Suppressor macrophage (primary cell): ENCODE measurements at places on chromosomes 6 and 20.

- DNase-seq = no peak
These were observed 659.0 kb upstream of the HS3ST5 start for GRCh38 chr6:115001731-115002350.

DNA sequence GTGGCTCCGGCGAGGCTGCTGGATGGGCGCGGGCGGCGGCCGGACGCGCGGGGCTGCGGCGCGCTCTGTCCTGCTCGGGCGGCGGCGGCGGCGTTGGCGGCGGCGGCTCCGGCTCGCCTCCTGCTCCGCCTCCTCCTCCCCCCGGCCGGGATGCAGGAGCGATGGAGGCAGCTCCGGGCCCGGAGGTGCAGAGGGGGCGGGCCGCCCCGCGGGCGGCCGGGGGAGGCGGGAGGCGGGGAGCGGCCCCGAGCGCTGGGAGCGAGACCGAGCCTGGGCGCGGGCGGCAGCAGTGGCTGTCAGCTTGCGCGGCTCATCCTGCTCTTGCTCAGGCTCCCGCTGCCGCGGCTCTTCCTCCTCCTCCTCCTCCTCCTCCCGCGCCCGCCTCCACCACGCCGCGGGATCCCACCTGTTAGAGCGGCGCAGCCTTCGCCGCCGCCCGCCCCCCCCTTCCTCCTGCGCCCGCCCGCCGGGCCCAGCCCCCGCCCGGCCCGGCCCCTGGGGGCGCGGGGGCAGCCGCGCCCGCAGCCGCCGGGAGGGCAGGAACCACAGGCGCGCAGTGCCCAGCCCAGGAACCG is at the start of gene NOL4L:
Gene NOL4L (minus strand): TSS at position 323 of the 575 bp plus-strand sequence. CDS start 443 bp downstream, outside the sequence.
- DNase-seq = peak; percentile 55

- no peak for DNase-seq
These were observed 109.7 kb downstream of the LRFN2 start for GRCh38 chr6:40477246-40478126.

DNA sequence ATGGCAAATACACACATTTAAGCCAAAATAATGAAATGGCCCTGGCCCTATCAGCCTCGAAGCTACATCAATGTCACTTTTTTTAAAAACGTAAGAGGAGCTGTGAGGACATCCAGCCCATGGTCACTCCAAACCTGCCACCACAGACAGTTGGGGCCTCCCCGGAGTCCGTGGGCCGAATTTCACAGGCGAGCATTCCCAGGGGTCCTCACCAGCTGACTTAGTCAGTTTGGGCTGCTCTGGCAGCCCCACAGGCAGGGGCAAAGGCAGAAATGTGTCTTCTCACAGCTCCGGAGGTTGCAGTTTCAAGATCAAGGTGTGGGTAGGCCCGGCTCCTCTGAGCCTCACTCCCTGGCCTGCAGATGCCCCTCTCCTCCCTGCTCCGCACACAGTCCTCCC is 25.8 kb upstream of the CD93 start:
- no peak for DNase-seq

DNA sequence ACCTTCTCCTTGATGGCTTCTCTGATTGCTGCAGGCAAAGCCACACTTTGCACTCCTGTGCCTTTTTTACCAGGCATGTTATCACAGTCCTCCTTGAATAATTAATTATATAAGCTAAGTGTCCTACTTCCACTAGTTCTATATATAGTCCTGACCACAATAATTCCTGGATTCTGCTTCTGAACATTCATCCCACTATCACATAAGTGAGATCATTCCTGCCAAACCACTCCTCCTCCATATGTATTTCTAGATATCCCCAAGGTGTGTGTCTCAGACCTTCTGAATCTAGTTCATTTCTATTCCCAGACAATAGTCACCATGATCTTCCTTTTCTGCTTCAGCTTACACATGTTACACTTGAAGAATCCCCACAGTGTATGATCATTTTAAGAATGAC is 1237.5 kb upstream of the MAP3K7 start:
- no peak for DNase-seq

DNA sequence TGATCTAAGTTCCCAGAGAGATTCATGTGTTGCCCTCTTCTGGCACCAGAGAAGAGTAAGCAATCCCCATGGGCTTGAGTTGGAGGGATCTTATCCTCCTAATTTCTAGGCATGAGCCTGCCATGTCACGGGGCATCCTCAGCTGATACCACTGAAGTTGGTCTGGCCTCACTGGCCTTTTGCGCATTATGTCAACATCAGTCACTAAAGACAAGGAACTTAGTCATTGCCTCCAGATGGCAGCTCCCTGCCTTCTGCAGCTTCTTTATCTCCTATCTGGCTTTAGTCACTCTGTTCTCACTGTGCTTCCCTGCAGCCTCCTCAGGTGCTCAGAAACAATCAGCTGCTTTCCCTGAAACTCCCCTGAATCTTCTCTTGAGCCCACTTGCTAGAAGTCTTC is 312.2 kb downstream of the ADGRG6 start:
- no peak for DNase-seq

DNA sequence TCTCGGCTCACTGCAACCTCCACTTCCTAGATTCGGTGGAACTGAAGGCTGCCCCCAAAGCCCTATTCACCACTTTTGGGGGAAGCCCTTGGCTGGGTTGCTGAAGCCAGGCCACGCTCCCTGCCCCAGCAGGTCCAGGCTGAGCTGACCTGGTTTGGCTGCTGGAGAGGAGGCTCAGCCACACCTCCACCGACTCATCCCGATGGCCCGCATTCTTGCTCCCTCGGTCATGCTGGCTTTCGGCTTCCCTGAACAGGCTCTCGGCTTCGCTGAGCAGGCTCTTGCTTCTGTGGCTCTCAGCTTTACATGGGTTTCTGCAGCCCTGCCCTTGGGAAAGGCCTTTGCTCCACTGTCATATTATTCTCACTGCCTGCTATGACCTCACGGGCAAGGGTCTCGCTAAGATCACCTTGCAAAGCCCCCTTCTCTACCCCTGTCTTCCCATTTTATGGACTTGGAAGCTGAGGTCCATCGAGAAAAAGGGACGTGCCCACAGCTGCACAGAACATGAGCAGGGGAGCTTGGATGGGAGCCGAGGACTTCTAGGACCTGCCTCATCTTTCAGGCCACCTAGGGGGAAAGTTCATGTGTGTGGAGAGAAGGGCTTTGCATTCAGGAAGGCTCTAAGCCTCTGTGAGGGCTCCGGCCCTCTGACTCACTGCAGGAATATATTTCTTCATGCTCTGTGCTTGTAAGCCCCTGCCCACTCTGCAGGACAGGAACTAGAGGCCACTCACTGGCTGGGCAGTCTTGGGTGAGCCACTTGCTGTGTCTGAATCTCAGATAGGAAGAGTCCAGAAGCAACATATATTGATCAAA is 15.6 kb downstream of the ARHGAP40 start:
- DNase-seq = no peak

DNA sequence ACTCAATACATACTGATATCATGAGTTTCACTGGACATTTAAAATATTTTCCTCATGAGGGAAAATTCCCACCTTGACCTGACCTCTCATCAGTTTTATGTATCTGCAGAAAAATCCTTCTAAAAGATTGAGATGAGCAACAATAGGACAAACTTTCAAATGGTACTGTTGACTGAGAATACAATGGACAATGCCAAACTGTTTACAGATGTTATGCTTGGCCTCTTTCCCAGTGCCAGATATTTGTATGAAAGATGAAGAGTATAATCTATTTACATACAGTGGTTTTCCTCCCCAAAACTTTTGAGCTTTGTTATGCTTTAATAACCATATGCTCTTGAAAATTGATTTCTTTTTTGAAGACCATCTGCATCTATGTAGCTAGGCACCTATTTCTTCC is 245.1 kb upstream of the RSPO3 start:
- DNase-seq = no peak

DNA sequence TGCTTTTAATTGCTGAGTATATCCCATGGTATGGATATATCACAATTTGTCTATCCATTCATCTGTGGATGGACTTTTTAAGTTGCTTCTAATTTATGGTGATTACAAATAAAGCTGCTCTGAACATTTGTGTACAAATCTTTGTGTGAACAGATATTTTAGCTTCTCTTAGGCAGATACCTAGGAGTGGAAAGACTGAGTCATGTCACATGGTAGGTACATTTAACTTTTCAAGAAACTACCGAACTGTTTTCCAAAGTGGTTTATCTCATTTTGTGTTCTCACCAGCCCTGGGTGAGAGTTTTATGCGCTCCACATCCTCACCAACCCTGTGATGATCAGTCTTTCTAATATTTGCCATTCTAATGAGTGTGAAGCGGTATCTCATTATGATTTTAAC is 31.0 kb upstream of the ZNFX1 start:
- DNase-seq = no peak

DNA sequence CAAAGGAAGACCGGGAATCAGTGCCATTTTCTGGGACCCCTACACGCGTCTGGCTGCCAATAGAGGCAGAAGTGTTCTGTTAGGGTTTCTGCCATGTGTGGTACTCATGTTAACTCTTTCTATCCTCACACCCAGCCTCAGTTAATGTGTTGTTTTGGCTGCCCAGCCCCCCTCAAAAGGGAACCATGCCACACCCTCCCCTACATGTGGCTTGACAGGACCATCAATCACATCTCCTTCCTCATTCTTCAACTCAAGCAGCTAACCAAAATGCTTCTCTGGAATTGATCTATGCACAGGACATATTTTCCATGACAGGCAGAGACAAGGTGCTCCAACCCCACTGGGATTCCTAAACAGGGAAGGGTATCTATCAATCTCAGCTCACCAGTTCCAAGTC is 22.0 kb downstream of the AHCY start:
- no peak for DNase-seq

DNA sequence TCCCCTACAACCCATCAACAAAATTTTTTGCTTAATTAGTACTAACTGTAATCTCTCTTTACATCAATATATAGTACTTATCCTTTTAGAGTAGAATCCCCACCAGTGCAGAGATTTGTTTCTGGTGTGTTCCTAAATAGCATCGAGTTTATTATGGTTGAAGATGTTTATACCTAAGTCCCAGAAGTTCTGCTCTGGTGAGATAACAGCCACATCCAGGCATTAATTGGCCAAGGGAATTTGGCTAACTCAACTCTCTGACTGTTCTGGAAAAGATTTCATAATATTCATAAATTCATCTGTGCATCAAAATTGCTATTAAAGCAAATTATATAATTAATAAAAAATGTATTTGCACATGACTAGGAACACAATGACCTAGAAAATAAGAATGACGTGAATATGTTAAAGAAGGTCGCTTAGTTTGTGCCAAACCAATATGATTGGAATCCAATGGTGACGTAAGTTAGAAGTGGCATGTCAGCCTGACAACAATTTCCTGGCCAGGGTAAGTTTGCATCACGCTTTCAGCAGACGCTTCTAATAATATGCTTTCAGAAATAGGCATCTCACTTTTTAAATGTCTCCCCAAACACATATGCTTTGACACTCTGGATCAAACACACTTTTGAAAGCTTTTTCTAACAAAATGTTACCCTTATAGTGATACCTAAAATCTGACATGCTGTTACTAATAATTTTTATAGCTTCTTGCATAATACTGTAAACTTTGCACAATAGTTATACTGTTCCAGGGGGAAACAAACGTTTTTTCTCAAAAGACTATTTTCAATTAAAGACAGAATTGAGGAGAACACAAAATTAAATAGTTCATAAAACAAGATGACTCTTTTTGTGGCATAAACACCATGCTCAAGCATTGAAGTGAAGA is 236.7 kb downstream of the TENT5A start:
- no peak for DNase-seq

- DNase-seq = peak; percentile 25
These were observed 324.3 kb downstream of the QKI start for GRCh38 chr6:163738725-163739407.

DNA sequence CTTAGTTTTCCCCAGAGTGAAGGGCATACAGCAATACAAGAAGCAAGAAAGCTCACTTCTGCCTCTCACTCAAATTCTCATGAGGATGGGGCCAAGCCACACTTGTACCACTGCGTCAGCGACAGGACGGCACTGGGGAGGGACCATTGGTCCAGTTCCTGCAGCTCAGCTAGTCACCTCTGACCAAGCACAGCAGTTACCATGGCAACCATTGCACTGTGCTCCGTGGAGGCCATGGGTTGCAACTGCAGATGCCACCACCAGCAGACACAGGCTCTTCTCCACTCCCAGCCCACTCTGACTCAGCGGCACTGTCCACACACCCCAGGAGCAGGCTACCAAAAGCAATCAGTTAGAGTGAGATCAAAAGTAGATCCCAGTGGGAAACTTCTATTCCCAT is 441.1 kb upstream of the ARID1B start:
- DNase-seq = no peak

DNA sequence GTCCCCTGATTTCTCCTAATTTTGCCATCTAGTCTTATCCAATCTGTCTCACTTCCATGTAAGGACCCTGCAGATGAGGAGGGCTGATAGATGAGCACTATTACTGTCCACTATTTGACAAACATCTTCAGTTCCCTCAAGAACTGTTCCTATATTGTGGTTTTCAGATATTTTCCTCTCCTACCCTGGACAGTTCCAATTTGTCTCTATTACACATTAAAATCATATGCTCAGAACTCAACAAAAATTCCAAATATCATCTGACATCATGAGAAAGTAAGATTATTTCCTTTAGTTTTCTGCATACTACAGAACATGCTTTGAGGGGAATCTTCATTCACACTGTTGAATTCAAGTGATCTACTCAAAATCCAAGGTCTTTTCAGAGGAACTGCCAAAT is 265.6 kb upstream of the ARID1B start:
- DNase-seq = no peak

DNA sequence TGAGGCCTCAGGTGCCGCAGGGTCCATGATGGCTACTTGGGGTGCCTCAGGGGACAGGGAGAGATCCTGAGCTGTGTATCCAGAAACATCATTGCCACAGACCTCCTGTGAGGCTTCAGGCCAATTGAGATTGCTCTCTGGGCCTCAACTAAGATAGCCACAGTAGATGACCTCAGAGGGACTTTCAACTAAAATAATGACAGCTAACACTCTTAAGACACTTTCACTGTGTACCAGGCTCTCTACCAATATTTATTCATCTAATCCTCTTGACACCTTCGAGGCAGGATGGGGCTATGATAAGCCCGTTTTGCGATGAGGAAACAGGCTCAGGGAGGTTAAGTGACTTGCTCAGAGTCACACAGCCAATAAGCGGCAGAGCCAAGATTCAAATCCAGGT is 10.7 kb downstream of the RIMS4 start:
- no peak for DNase-seq

GRCh38 chr20:16187956-16188616 is 385.2 kb downstream of the KIF16B start:
- no peak for DNase-seq

- peak; percentile 56 for DNase-seq
These were observed 39.8 kb downstream of the PRDM1 start for GRCh38 chr6:106125925-106126435.

GRCh38 chr6:113558966-113559365 is 298.2 kb upstream of the MARCKS start:
- peak; percentile 33 for DNase-seq
